CD8-positive, alpha-beta T cell (primary cell): ENCODE measurements at places on chromosomes 5 and 9.

DNA sequence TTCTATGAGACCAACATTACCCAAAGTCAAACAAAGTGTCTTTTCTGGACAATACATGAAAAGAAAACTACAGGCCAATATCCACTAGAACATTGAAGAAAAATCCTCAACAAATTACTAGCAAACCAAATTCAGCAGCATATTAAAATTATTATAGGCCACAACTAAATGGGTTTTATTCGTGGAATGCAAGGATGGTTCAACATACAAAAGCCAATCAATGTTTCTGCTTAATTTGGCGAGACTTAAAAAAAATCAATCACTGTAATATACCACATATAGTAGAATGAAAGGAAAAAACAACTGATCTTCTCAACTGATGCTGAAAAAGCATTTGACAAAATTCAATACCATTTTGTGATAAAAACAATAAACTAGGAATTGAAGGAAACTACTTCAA, 51.8 kb upstream of the FNIP1 start:
- DNase-seq: no peak

DNA sequence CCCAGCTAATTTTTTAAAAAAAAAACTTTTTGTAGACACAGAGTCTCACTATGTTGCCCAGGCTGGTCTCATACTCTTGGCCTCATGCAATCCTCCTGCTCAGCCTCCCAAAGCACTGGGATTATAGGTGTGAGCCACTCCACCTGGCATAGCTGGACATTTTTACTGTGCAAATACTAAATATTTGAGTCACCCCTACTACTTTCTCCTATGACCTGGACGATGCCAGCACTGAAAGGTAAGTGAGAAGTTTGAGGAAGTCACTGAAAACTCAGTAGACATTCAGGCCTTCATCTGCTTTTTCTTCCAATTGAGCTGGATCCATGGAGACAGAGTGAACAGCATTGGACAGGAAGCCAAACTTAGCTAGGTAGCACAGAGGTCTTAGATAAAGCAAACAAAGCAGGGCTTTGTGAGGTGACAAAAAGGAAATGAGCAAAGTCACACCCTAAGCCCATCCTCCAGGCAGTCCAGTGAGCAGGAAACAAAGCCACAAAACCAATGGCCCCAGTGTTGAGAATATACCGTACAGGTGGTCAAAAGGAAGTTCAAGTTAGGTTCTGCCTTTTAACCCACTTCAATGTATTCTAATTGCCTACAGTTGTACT, 192.6 kb upstream of the RASA1 start:
- peak; percentile 47 for DNase-seq

- no peak for DNase-seq
Observed at GRCh38 chr5:151637676-151638075, 46.5 kb upstream of the FAT2 start.

DNA sequence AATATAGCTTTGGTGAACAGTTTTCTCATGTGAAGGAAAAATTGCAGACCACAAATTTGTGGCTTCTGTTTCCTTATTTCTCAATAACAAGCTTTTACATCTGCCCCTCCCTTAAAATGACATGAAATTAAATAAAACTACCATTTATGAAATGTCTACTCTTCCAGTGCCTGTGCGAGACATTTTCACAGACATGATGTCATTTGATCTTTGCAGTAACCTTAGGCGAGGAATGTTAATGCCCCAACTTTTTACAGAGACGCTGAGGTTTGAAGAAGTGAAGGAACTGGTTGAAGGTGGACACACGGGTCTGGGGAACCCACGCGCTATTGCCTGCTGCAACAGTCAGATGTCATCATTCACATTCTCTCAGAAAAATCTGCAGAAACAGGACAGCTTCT, 61.5 kb downstream of the OSTF1 start:
- no peak for DNase-seq

- no peak for DNase-seq
Observed at GRCh38 chr9:129291041-129291501, 113.0 kb upstream of the IER5L start.
